ENCODE measurements at places on chromosomes 12 and 14.

- DNase-seq = no peak
Observed at GRCh38 chr12:44127966-44128710, 292.3 kb downstream of the TMEM117 start.

DNA sequence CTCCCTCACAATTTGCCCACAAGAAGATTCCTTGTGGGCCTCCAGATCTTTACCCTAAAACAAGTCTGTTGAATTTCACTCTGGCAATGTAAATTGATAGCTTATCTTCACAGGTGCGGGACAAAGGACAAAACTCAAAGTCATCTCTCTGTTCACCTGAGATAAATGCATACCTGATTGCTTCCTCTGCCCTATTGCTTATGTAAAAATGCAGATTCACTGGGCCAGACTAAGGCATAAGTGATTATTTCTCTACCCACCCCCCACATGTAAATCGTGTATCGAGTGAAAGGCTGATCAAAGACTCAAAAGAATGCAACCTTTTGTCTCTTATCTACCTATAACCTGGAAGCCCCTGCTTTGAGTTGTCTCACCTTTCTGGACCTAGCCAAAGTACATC is 316.8 kb downstream of the SSPN start:
- DNase-seq = no peak

DNA sequence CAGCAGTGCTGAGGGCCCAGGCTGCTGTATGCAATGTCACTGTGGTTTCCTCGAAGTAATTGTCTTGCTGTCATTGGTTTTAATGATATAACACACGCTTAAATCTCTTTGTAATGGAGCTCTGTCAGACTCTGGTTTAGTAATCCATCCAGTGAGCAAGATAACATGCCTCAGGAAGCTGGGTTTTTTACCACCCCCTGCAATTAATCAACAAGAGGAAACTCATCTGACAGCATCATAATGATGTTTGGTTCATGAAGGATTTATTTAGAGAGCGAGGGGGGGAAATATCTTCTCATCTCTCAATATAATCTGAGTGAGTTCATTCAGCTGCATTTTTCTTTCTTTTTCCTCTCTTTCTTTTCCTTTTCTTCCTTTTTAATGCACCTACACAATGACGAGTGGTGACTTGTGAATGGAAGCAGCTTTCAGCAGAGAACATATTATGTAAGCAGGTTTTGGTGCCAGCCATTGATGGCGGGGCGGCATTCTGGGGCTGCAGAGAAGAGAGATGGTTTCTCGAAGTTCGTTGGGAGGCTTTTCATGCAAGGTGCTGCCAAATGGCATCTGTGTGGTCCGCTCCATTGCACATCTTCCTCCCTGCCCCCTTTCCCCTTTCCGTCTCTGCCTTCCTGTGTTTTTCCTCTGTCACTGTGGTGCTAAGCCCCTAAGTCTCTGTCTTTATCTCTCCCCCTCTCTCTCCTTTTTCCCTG is 6.7 kb downstream of the RPH3A start:
- no peak for DNase-seq

GRCh38 chr12:17097674-17098073 is 491.7 kb upstream of the LMO3 start:
- DNase-seq = no peak

GRCh38 chr12:120252071-120252906 is 13.2 kb downstream of the PXN start:
- peak; percentile 63 for DNase-seq

DNA sequence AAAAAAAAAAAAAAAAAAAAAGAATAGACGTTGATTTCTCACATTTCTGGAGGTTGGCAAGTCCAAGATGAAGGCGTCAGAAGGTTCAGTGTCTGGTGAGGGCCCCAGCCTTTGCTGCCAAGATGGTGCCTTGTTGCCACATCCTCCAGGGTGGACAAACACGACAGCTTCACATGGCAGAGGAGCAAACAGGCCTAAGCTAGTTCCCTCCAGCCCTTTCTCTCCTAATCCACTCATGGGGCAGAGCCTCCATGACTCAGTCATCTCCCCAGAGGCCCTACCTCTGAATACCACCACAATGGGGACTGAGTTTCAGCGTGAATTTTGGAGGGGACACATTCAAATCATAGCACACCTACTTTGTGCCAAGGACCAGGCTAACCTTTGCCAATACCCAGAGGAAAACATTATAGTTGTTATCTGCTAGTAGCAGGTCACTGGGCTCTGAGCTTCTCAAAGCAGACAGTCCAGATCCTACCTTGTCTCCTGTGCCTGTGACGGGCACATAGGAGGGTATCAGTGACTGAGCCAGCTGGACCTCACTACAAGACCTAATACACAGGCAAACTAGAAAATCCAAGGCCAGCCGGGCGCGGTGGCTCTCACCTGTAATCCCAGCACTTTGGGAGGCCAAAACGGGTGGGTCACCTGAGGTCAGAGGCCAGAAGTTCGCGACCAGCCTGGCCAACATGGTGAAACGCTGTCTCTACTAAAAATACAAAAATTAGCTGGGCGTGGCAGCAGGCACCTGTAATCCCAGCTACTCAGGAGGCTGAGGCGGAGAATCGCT is 10.5 kb upstream of the BCL11B start:
- no peak for DNase-seq

DNA sequence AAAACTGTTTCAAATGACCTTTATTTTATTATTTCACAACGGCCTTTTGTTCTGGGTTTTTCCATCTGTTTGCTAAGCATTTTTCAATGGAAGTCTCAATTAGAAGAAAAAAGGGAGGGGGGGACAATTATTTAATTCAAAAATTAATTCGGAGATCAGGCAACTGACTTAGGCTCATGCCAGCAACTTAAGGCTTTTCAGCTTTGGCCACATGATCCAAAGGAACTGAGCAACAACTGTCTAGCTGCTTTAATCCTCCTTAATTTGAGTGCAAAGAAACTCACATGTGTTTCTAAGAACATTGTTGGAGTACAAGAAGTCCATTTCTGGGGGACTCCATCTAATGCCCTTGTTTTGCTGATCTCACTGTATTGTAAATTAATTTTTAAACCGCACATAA is 188.0 kb downstream of the EXOC5 start:
- no peak for DNase-seq

- DNase-seq = no peak
Observed at GRCh38 chr12:58117667-58118066, 176.3 kb downstream of the ATP23 start.

DNA sequence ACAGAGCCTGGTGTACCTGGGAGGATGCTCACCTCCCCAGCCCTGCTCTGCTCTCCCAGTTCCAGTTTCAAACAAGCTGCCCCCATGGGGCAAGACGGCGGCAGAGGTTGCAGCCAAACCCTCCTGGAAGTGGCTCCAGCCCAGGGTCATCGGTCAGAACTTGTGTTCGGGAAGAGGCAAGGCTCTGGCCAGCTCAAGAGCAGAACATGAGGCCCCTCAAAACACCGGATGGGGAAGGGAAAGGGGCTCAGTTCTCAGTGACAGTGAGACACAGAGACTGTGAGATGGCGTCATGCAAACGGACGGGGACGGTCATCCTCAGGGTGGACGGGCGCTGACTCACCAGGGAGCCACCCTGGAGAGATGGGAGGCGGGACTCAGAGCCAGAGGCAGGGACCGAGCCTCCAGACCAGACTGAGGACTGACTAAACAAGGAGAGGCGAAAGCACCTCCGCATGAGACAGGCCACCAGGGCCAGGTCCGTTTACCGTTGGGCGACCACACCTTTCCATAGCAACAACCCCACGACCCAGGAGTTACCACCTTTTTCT is 63.9 kb upstream of the GALNT9 start:
- no peak for DNase-seq
